ENCODE measurements at places on chromosomes 11 and 22.
A peak's percentile ranks its signal among the peaks of the same experiment; 100 is the strongest.

- no peak for DNase-seq
These were observed 11.4 kb downstream of the FLI1 start for GRCh38 chr11:128705124-128705920.

- no peak for DNase-seq
These were observed 54.3 kb downstream of the SWAP70 start for GRCh38 chr11:9718147-9718546.

DNA sequence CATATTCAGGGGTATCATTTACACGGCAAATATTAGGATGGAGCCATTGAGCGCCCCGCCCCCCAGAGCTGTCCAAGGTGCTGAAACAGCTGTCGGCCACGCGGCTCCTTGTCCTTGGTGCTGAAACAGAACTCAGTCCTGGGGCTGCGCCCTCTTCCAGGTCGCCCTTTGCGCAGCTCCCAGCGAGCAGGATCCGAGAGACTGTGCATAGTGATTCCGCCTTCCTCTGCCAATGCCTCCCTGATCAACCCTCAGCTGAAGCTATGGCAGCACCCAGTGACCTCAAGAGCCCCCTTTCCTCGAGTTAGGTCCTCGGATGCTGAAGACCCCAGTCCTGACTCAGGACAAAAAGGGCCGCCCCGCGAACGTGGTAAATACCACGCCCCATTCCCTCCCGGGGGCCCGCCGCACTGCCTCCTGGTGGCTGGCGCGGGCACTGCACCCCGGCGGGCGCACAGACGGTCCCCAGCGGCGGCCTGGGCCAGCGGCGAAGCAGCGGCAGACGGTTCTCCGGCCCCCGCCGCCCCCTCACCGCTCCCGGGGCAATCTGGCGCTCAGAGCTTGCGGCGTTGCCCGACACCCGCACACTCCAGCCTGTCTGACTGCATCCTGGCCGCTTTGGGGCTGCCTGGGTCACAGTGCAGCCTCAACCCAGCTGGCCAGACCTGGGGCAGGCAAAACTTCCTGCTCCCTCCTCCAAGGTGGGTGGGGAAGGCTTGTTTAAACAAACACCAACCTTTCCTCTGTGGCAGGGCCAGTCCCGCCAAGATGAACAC, 13.4 kb downstream of the SYT7 start:
- peak; percentile 67 for DNase-seq

DNA sequence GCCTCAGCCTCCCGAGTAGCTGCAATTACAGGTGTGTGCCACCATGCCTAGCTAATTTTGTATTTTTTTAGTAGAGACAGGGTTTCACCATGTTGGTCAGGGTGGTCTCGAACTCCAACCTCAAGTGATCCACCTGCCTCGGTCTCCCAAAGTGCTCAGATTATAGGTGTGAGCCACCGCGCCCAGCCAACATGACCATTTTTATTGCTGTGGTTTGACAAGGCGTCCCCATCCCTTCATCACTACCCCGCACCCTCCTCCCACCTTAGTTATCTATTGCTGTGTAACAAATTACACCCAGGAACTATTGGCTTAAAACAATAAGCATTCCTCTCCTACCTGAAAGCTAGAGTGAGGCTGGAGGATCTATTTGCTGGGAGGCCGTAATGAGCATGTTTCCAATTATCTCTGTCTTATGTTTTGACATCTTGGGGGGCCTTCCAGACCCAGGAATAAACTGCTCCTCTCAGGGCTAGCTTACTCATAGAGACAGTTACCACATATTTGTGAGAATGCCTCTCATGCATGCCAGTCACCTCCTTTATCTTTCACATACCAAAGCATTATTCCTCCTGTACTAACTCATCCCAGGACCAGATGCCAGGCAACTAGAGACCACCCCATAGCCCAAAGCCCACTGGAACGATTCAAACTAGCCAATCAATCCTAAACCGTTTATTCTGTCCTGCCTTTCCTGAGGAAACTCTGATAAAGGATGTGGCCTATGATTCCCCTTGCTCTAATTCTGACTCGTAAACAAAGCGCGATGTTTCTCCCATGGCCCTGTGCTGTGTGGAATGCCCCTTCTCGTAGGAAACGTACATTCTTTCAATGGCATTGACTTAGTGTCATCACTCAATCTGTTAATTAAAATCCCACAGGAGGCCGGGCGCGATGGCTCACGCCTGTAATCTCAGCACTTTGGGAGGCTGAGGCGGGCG, 19.4 kb downstream of the SNU13 start:
- DNase-seq = no peak

DNA sequence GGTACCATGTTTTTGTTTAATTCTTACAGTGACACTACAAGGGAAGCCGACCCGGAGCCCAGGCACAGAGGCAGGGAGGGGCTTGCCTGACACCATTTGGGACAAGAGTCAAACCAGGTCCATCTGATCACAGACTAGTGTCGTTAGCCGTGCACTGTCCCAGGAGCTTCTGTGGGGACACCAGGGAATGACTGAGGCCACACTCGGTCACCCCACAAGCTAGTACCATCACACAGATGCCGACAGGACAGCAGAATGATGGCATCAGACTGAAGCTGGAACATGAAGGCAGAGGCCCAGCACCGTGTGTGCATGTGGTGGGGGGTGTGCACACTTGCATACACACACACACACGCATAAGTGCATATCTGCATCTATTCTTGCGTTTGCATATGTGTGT, 61.5 kb upstream of the NECTIN1 start:
- DNase-seq = no peak

DNA sequence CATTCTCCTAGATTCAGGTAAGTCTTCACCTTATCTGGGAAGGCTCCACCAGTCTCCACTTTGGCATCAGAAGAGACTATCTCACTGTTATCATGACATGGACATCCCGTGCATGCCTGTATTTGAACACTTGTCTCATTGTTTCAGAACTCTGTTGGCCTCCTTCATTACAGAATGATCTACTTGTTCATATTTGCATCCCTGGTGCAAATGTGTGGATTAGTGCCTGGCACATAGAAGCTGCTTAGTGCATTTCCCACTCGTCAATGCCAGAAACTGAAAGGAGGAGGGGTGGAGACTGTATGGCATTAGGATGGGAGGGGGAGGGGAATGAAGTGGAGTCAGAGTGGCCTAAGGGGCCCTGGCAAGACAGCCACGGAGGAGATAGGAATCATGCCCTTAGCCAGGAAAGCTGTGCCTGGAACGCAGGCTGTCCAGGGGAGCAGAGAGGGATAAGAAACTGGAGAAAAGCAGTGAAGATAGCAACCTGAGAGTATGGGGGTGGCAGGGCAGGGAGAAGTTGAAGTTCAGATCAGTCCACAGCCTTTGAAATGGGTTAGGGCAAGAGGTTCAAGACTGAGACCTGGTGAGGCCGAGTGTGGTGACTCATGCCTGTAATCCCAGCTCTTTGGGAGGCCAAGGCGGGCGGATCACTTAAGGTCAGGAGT, 53.8 kb upstream of the CAPRIN1 start:
- no peak for DNase-seq

GRCh38 chr11:97902828-97903227, 1117.9 kb upstream of the CNTN5 start:
- DNase-seq = no peak

GRCh38 chr11:111917312-111917711, 1.4 kb upstream of the C11orf52 start:
- DNase-seq = no peak

- DNase-seq = no peak
These were observed 929.0 kb downstream of the BRD1 start for GRCh38 chr22:48898524-48899250.
